ENCODE measurements at places on chromosomes 16 and 17. TPM values are rescaled to one million over a fixed set of nuclear protein-coding genes. Genes with fewer than 3 reads are reported as not detected.

Gene CA4
- total RNA-seq = not detected

Gene FNDC8
- total RNA-seq = not detected

DNA sequence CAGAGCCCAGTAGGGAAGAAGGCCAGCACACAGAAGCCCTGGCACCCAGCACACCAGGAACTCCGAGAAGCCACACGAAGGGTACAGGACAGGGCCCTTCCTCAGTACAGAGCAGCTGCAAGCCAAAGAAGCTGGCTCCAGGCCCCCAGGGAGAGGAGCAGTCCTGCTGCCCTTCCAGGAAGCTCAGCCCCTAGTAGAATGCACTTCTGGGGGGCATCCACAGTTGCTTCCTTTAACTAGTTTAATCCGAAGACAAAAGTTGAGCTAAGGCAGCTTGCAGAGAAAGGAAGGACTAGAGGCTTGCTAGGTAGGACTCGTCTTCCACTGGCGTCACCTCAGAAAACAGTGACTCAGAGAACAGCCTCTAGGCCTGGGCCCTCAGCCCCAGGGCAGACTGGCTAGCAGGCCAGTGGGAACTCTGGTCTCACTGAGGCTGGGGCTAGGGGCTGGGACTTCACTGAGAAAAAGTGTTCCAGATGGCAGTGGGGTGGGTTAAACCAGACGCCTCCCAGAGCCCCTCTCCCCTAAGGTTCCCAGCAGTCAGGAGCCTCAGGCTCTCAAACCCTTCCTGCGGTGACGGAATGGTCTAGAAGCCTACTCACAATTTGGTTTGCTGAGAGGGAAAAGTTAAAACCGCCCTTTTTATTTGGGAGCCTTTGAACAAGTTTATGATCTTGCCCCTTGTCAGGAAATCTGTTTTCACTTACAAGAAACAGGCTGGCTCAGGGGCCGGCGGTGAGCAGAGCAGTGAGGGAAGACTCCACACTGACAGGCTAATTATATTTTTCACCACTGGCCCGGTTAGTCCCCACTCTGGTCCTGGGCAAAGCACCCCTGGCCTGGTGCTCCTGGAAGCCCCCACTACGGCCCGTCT lies 41.4 kb downstream of the ACTG1 start:
- DNase-seq = no peak

DNA sequence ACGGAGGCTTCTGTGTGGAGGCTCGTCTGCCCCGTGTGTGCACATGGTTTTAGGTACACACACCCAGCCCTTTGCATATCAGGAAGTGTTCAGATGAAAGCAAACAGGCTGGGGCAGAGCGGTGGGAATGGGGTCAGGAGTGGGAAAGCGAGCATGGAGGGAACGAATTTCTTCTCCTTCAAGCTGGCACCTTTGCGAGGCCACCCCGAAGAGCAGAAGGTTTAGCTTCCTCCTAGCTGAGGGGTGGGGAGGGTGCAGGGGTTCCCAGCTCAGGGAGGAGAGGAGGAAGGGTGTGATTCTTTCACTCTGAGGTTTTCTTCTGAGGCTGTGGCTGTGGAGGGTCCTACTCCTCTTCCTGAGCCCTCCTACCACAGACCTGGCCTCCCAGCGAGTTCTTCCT lies 83.6 kb downstream of the ABR start:
- no peak for DNase-seq

Data from kidney epithelial cell (primary cell).